Stimulated activated CD4-positive, alpha-beta T cell treated with anti-CD3 and anti-CD28 coated beads, Interleukin-4, amount 100 ng/mL, for 4 hours (primary cell): ENCODE measurements at places on chromosomes 5 and 9.

- no peak for DNase-seq
Measured at GRCh38 chr9:35741740-35742139, 7.3 kb downstream of the GBA2 start.

DNA sequence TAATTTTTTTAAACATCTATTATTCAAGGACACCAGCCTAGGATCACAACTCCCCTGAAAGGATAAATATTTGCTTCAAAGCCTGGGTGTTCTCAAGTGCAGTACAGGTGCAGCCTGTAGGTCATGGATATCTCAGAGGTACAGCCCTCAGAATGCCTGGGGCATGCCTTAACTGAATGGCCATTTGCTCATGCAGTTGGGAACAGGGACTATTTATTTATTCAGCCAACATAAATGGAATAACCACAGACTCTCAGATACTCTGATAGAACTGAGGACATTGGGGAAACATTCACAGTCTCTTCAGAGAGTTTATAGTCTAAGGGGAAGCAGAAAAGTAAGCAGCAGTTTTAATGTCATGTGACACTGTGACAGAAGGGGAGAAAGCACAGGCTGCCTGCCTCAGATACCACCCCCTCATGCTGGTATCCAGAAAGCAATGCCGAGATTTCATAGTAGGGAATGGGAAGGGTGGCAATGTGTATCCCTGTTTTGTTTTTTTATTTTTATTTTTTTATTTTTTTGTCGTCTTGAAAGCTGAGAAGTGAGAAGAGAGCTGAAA, 112.6 kb downstream of the MACIR start:
- no peak for DNase-seq

DNA sequence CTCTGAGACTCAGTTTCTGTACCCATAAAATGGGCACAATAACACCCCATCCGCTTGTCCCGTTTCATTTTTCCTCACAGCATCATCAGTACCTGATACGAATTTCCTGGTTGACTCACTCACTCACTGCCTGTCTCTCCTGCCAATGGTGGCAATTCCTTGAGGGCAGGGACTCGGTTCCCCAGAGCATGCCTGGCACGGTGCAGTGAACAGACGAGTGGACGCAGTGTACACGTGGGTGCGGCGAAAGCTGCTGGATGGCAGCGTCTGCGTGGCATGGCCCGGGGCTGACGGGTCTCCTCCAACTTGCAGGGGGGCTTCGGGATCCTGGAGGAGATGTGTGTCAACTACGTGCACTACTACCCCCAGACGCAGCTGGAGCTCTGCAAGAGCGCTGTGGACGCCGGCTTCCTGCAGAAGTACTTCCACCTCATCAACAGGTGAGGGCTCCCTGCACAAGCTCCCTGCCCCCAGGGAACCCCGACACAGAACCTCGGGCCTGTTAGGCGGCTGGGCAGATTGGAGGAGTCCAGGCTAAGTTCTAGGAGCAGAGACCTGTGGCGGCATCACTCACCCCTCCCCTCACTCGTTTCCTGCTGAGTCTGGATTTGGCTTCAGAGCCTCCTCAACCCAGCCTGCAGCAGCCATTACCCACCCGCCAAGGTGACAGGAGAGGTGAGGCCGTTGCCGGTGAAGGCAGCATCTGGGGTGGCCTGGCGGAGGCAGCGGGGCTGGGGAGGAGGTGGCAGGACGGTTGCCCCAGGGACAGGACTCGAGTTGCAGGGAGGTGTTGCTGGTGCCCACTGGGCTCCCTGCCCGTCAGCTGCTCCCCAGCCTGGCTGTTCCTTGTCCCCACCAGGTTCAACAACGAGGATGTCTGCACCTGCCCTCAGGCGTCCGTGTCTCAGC, 20.3 kb downstream of the DBH start:
- DNase-seq, result peak; percentile 21

DNA sequence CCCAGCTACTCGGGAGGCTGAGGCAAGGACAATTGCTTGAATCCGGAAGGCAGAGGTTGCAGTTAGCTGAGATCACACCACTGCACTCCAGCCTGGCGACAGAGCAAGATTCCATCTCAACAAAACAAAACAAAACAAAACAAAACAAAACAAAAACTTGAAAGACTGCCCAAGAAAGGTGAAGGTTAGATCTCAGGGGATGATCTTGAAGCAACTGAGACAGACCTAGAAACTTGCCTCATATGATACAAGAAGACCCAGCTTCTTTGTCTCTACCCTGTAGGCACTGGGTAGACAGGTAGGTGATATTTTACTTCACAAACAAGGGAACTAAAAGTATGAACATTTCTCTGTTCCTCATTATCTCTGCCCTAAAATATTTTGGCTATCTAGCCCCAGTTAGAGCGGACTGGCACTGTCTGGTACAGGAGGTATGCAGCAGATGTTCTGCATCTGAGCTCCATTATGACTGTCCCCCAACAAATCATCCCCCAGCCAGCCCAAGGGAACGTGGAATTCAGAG, 26.3 kb upstream of the SHOC1 start:
- DNase-seq, result no peak

- no peak for DNase-seq
Measured at GRCh38 chr9:134213881-134214341, 49.5 kb upstream of the RNU6ATAC start.

DNA sequence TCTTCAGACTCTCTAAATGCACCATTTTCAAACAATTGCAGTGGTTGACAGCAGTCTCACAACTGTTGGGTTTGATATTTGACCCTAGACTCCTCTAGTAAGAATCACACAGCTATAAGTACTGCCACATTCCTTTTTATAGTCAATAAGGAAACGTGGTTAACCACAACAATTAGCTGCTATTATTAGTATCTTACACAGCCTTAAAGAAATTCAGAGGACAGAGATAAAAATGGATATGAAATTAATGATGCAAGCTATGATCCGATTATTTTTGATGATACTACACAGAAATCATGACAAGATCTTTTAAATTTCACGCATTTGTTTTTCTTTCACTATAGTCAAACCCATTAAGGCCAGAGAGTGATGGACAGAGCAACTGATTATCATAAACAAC, 288.6 kb upstream of the C9orf72 start:
- no peak for DNase-seq

- DNase-seq, result no peak
Measured at GRCh38 chr5:146400201-146400600, 46.9 kb upstream of the TCERG1 start.

- no peak for DNase-seq
Measured at GRCh38 chr9:77883133-77883532, 148.5 kb downstream of the GNAQ start.

DNA sequence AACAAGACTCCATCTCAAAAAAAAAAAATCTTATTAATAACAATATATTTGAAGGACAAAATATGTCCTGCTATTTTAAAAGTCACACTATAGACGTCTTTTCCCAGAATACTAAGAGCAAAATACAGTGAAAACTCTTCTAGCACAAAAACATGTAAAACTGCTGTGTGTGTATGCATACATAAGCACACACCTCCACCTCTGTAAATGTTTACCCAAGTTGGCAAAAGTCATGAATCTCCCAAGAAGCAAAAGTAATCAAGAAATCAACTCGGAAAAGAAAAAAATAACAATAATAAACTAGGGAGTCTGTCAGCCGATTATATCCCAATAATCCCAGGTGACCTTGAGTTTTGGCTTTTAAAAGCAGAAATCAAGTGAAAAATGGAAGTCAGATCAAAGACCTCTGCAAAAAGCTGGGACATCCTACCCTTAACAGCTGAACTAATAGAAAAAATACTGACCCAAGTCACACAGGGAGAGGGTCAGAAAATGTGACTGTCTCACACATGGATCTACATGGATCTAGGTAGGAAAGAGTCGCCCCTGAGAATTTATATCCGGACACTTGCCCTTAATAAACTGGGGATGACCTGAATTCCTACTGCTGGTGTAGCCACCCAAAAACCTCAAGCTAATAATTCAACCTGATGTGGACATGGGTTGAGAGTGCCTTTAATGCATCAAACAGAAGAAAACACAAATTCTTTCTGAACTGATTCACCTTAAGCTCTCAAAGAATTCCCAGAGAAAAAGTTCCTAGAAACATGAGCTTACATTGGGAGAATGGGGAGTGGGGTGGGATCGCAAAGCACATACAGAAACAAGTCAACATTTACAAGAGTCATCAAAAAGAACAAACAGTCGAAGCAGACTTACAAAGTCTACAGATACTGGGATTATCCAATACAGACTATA, 29.9 kb downstream of the LPAR1 start:
- DNase-seq, result no peak

GRCh38 chr9:132672413-132672690, 2.1 kb downstream of the GTF3C4 start:
- no peak for DNase-seq

DNA sequence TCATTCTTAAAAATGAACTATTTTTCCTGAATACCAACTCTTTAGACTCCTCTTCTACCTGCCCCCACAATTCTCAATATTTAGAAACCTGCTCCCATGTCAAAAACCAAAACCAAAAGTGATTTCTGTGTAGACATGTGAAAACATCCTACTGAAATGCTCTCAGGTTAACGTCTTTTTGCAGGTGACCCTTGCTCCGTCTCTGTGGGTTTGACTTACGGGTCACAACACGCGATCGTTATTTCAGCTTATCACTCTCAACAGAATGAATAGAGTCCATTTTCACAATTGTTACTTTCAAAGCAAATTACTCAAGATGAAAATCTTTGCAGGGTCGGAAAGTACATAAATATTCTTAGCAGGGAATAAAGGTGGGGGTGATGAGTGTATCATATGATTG, 456.3 kb upstream of the SGCD start:
- DNase-seq, result no peak

DNA sequence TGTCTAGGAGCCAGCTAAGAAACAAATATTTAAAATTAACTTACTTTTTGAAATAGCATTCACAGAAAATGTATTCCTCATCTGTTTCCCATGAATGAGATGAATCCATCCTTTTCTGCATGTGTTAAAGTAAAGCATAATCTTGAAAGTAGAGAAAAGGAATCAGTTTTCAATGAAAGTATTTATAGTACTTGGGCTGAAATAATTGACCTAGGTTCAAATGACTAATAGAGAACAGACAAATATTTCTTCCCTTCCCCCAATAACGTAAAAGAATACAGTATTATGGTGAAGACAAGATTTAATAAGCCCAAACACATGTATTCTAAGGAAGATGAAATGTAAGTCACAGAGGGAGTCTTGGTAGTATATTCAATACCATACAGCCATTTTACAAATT, 403.5 kb downstream of the ZNF608 start:
- DNase-seq, result no peak
